ENCODE measurements at places on chromosomes 6 and 20.

DNA sequence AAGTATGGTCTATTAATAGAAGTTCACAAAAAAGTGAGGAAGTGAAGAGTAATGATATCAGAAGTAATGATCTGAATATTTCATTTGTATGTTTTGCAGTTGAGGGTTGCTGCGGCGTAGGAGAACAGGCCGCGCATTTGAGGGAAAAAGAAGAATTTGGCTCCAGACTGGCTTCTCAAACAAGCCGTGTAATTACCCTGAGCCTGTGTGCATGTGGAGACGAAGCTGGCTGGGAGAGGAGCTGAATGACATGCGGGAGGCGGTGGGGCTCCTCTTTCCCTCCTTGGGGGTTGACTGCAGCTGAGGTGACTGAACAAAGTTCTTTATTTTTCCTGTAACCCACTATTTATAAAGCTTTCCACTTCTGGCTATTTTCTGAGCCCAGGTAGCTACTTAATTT, 115.5 kb upstream of the AFDN start:
- DNase-seq = no peak

DNA sequence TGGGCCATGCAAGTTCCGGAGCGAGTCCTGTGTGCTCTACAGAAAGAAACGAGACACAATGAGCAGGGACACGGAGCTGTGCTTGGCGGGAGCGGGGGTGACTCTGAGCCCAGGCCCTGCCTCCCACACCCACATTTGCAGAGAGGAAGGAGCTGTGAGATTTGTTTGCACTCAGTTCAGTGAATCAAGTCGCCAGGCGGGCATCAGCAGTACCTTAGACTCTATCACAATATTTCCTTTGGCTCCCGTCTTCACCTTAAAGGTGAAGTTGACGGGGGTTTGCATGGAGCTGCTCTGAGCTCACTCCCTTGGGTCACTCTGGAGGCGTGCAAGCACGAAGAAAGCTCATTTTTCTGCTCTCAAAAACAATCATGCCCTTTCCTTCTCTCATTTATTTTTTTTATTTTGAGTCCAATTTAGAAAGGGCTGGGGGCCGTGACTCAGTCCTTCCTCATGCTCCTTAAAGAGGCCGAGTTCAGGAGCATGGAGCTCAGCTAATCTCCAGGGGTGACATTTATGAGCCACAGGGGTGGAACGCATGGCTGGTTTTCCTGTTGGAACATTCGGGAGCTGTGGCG, 188.2 kb downstream of the NFATC2 start:
- DNase-seq = no peak

DNA sequence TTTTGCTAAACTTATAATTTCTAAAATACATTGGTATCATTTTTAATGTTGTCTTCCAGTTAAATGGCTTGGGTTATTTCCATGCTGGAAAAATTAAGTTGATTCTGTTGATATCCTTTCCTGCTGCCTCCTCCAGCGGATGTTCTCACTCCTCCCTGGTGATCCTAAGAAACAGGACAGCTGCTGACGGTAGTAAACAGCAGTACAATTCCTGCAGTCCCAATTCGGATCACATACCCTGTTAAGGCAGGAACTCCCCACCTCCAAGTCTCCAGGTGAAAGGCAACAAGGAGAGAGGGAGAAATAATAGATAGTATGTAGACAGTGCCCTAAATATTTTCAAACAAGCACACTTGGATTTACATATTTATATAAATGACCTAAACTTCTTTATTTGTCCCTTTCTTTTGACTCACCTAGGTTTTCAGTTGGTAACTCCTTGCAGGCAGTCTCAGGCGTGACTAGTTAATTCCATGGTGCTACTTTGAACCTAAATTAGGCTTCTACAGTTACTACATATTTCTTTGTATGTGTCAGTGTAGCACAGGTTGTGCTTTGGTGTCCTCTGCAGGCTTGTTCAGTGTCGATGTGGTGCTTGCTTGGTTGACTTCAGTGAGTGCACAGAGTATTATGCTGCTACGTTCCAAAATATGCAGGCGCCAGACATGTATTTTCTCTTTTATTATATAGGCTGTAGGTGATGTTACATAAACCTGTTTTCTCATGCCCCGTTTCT, 126.0 kb downstream of the ADGRB3 start:
- peak; percentile 86 for DNase-seq

DNA sequence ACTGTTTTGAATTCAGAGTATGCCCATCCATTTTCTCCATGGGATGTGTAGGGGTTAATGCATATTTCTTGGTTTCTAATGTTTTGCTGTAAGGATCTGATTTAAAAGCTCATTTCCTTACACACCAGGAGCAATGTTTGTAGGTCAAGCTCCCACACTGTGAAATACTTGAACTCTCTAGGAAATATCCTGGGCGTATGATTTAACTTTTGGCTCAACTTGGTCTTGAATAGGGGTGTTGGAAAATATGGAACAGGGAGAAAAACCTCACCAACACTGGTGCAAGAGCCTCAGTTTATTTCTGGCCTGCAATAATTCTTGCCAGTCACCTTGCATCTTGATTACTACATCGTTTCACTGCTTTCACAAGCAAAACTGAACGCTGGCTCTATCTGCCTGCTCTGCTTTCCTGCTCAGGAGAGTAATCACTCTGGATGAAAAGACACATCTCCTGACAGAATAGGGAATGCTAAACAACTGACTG, 25.1 kb upstream of the RFPL4B start:
- no peak for DNase-seq

DNA sequence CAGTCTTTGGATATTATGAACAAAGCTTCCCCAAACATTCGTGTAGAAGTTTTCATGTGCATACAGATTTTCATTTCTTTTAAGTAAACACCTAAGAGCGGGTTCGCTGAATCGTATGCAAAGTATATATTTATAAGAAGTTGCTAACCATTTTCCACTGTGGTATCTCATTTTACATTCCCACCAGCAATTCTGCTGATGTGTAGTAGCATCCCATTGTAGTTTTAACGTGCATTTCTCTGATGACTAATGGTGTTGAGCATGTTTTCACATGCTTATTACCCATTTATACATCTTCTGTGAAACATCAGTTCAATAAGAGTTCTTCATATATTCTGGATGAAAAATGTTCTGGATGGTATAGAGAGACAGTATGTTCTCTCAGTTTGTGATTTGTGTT, 97.4 kb downstream of the IYD start:
- no peak for DNase-seq

- DNase-seq = no peak
Observed at GRCh38 chr20:57714409-57715267, 4.8 kb upstream of the PMEPA1 start.

- peak; percentile 1 for DNase-seq
Observed at GRCh38 chr20:21682521-21682954, 22.9 kb upstream of the PAX1 start.

DNA sequence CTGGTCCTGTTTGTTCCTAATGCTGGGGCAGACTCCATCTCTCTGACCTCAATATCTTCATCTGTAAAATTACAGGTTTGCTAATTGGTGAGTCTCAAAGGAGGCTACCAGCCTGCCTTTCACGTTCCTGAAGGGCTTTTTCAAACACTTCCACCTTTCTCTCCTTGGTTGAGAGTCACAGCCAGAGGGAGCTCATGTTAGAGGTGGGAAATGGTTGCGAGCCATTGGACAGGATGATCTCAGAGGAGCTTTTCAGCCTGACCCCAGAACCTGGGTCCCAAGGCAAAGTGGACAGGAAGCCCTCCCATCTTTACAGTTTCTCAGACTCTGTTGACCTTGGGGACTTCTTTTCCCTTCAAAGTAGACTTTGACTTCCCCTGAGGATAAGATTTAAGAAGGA, 37.6 kb downstream of the NDUFAF5 start:
- DNase-seq = no peak

GRCh38 chr6:132392270-132392646, 9.0 kb downstream of the MOXD1 start:
- DNase-seq = no peak

Data from cerebellar cortex (tissue), 1 donor.